ENCODE measurements at places on chromosomes 6 and 20.

DNA sequence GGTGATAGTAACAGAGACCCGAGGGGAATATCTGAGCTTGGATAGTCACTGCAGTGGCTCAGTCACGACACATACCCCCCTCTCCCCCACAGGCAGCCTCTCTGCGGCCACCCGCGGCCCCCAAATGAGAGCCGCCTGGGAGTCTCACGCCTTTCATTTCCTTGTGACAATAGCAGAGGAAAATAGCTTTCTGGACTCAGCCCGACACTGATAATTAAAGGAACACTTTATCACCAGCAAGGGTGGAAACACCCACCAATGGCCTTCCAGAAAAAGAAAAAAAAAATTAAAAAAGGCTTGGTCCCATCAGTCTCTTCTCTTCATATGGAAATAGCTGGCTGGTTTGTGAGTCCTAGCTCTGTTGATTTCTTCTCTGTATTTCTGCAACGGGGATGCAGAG lies 35.1 kb upstream of the KCNG1 start:
- no peak for DNase-seq

DNA sequence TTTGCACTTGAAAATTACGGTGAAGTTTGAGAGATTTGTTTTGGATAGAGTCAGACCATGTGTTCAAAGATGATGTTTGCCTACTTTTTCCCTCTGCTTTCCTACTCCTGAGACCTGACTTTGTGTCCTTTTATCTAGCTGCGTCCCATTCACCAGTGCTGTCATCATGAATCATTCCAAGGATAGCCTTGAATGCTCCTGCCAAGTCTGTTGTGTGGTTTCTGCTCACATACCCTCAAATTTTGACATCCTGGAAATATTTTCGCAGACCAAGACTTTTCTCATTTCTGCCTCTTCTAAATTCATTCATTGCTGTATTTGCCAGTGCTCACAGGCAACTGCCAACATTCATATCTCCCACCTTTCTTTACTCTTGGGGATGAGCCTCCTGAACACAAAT lies 175.9 kb upstream of the SCGN start:
- no peak for DNase-seq

DNA sequence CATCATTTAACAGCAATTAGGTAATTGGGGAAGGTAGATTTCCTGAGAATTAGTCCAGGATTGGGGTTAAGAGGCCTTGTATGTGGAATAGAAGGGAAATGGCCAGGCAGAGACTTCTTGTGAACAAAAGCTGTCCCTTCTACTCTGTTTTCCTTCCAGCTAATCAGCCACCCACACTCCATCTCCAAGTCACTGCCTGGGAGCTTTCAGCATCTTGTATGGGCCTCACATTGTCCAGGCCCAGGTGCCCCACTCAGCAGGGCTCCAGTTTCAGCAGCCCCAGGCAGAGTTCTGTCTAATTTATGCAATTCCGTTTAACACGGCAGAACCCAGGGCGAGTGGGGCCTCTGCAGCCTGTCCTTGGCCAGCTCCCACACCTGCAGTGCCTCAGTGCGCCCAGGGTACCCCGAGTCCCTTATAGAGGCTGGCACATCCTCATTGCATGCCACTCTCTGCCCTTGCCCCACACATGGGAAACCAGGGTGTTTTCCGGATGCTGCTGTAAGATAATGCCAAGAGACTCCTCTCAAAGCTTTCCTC lies 113.0 kb downstream of the EDN3 start:
- DNase-seq = no peak

DNA sequence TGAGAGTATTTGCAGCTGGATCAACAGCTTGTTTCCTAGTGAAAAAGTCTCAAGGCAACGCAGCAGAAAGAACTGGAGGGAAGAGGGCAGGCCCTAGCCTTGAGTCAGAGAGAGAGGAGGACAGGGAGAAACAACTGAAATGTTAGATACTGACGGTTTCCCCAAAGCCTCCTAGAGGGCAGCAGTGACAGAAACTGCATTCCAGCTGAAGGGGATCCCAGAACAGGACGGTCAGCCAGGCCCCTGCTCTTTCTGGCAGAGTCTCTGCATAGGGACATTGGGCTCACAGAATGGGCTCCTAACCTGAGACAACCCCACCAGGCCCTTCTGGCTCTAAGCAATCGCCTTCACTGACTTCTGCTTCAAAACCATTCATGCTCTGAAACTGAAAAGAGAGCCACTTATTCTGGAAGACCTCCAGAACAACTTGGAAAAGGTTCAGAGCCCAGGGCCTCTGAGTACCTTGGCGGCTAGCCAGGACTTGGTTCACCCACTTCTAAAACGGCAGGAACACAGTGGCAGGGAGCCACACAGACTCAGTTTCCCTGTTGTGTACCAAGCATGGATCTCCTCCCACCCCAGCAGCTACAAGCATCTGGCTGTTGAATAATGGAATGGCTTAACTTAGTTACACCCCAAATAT lies 72.9 kb downstream of the PSMB1 start:
- no peak for DNase-seq

- DNase-seq = no peak
These were observed 368.8 kb upstream of the SASH1 start for GRCh38 chr6:147973806-147974205.

- no peak for DNase-seq
These were observed 44.8 kb upstream of the F13A1 start for GRCh38 chr6:6365242-6365641.

GRCh38 chr6:163335671-163336545 lies 78.6 kb upstream of the QKI start:
- no peak for DNase-seq

DNA sequence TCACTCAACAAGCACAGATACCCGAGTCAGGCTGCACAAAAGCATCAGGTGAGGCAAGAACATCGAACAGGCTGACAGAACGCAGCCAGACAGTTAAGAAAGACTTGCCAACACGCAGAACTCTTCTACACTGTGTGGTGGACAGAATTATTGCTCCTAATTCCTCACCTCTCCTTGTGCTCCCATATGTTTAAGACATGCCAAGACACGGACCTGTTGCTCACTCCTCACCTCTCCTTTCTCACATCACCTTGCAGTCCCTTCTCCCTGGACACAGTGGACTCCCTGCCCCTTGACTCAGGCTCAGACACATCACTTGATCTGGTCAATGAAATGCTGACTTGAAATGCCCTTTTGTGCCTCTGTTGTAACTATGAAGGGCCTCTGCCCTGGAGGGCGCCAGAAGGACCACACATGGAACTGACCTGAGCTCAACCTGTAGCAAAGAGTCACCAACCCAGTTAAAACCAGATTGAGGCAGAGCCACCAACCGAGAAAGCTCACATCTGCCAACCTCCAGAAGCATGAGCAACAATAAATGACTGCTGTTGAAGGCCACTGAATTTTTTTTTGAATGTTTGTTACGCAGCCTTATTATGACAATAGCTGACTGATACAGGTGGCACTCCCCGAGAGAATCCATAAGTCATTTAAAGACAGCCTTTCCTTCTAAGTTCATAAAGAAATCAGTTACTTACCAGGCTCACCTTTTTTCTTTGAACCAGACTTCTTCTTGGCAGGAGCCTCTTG lies 24.0 kb downstream of the RRBP1 start:
- no peak for DNase-seq

DNA sequence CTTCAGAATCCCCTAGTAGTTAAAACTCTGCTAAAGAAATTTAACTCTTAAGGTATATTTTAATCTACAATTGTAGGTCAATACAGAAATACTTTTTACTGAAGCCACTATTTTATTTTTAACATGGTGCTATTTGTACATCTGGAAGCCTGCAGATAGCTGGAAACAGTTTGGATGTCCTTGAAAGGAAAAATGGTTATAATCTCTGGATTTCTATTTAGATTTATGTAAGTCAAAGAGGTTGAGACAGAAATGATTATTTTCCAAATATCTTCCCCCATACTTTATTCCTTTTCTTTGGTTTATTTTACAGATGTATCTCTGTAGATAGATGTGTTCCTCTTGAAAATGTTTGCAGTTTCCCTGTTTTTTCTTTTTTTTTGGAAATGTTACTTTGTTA lies 1002.2 kb downstream of the KIF16B start:
- no peak for DNase-seq

DNA sequence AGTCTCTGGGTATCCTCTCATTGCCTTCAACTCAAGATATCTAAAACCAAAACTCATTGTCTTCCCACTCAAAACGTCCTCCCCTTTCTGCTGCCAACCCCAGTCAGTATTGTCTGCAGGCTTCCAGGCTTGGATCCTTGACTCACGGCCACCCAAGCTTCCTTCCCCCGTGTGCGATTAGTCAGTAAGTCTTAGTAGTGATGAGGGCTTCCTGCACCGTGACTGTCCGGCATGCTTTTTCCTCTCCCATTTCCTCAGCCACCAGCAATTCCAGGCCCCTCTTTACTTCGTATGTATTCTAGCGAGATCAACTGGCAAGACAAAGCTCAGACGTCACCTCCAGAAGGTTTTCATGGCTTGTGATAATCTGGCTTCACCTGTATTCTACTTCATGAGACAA lies 88.6 kb upstream of the DUSP22 start:
- no peak for DNase-seq

- DNase-seq = no peak
These were observed 50.6 kb downstream of the SLC22A3 start for GRCh38 chr6:160398674-160399271.

GRCh38 chr6:161107779-161108730 lies 116.5 kb downstream of the MAP3K4 start:
- no peak for DNase-seq

- no peak for DNase-seq
These were observed 14.4 kb downstream of the ZNF217 start for GRCh38 chr20:53579266-53579580.

GRCh38 chr20:10786678-10787077 lies 112.9 kb upstream of the JAG1 start:
- no peak for DNase-seq

- no peak for DNase-seq
These were observed 33.9 kb downstream of the PSMG4 start for GRCh38 chr6:3292431-3293197.

GRCh38 chr20:45289942-45290676 lies 16.5 kb upstream of the RBPJL start:
- DNase-seq = no peak

GRCh38 chr20:36246401-36246800 lies 10.1 kb downstream of the AAR2 start:
- no peak for DNase-seq

DNA sequence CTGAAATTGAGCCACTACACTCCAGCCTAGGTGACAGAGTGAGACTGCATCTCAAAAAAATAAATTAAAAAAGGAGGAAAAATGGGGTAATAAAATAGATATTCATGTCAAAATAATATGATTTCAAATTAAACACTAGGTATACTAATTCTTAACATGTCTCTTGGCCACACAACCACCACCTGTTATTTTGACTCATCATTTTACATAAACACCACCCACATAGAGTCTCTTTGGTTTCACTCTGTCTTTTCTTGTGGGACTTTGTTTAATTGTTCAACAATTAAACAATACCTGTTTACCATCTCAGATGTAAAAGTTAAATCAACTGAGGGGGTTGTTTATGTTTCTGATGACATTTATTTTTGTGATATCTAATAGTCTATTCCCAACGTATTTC lies 476.8 kb upstream of the ADGRB3 start:
- DNase-seq = no peak

DNA sequence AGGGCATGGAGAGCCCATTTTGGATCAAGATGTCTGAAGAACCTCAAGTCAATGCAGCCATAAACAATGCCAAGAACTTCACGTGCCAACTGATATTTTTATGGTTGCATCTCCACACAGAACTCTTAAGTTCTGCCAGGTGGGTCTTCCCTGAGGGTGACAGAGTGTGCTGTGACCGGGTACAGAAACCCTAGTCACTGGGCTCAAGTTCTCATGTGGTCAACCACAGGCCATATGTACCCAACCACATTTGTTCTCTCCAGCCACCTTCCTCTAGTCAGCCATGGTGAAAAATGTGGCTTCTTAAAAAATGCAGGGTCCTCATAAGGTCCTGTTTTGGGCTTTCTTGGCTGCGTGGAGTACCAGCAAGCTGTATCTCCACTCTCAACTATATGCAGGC lies 48.9 kb downstream of the CLIC5 start:
- DNase-seq = no peak

GRCh38 chr20:37643400-37643799 lies 50.4 kb upstream of the CTNNBL1 start:
- DNase-seq = no peak

Data from NCI-H2107 (cell line).